ENCODE measurements at places on chromosomes 6 and 20. TPM values are rescaled to one million over a fixed set of nuclear protein-coding genes. Genes with fewer than 3 reads are reported as not detected.

DNA sequence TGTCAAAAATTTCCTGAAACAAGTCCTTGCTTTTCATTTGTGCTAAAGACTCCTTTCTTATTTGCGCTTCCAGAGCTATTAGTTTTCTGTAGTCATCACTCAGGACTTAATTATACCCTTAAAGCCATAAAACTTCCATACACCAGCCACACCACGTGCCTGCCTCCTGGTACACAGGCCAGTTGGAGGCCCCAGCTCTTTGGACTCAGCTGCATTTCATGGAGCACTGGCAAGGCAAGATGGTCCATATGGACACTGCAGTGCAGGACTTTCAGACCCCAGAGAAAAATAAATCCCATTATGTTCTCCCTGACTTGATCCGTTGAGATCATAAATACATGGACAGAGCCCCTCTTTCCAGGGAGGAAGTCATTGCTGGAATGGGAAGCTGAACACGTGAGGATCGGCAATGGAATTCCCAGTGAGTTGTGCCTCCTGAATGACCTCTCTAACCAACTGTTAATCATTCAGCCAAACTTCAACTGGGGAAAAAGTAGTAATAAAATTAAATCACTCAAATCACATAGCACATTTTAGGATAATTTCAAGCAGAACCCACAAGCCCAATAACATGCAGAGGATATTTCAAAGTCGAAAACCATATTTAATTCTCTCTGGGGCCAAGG lies 173.1 kb downstream of the HACE1 start:
- no peak overlapping the region for H3K4me3 ChIP-seq
- H3K27me3 ChIP-seq, result peaks cover under 1% of the 10 kb centered on the region
- no peak overlapping the region for H3K27ac ChIP-seq
- H3K36me3 ChIP-seq, result no peaks in the 10 kb centered on the region

GRCh38 chr6:300494-301198 lies 8.4 kb downstream of the DUSP22 start:
- DNase-seq, result no peak
- peaks cover 22% of the 10 kb centered on the region for H3K4me1 ChIP-seq
- peaks cover 4% of the 10 kb centered on the region for H3K36me3 ChIP-seq
- H3K4me3 ChIP-seq, result no peak overlapping the region
- H3K27me3 ChIP-seq, result no peaks in the 10 kb centered on the region

- H3K4me1 ChIP-seq, result no peaks in the 10 kb centered on the region
- DNase-seq, result no peak
- H3K27me3 ChIP-seq, result peaks cover 2% of the 10 kb centered on the region
- no peak overlapping the region for H3K27ac ChIP-seq
- H3K36me3 ChIP-seq, result no peaks in the 10 kb centered on the region
These were observed 129.0 kb upstream of the FOXQ1 start for GRCh38 chr6:1182722-1183521.

- H3K27me3 ChIP-seq, result peaks cover 43% of the 10 kb centered on the region
- DNase-seq, result no peak
- no peaks in the 10 kb centered on the region for H3K4me1 ChIP-seq
- H3K36me3 ChIP-seq, result no peaks in the 10 kb centered on the region
These were observed 5.4 kb downstream of the DSE start for GRCh38 chr6:116376149-116376548.

The SIRPA gene
- total RNA-seq, result 1.6 TPM
